ENCODE measurements at places on chromosomes 7 and 10.

DNA sequence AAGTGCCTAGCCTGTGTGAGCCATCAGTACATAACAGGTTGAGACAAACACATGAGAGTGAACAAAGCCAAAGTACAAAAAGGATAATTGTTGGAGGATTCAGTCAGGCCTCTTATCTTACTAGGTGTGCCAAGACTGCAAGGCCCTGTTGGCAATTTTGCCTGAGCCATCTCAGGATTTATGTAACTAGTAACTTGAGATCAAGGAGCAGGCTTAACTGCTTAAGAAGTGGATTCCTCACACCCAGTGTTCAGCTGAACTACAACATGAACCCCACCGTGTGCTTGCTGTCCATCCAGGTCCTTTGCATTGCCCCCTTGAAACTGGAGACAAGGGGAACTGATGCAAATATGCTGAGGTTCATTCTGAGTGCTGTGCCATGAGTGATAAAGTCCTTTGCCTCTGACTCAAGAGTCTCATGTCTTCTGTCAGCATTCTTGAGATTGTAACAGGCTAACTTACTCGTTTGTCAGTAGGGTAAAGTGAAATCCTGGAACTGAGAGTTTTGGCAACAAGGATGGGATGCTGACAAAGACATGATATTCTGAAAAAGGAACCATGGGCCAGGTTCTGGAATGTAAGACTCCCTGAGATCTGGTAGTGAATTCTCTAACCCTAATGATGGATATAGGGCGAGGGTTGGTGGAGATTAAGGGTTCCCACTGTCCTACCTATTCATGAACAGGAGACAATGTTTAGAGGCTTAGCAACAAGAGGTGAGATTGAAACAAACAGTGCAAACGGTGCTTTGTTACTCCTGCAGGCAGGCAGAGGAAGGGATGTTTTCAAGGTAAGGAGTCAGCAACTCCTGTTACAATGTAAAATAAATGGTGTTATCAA, 44.1 kb upstream of the GATAD1 start:
- no peak for DNase-seq

DNA sequence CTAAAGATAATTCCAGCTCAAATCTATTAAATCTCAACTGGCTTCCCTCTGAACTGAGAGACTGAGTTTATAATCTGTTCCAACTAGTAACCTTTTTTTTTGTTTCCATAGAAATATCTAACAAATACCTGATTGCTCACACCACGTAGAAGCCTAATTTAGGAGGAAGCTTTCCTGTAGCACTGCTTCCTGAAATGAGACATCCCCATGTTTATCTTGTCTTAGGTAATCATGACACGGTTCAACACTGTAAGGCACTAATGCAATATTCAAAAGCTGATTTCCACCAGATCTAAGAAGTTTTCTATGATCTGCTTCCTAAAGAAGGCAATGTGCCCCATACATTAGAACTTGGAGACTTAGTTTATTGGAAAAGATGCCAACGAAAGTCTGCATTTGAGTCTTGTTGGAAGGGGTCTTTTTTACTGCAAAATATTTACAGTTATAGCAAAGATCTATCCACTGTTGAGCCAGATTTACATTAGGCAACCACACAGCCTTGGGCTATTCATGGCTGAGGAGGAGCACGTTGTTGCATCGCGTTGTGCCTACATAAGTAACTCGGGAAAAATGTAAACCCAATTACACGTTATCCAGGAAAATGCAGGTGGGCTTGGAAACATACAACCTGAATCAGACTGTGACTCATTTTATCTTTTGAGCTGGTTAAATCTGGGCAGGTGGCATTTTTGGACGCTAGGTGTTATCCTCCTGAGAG, 66.3 kb downstream of the VIPR2 start:
- DNase-seq, result no peak

- no peak for DNase-seq
Measured at GRCh38 chr7:69827558-69827957, 229.3 kb downstream of the AUTS2 start.

DNA sequence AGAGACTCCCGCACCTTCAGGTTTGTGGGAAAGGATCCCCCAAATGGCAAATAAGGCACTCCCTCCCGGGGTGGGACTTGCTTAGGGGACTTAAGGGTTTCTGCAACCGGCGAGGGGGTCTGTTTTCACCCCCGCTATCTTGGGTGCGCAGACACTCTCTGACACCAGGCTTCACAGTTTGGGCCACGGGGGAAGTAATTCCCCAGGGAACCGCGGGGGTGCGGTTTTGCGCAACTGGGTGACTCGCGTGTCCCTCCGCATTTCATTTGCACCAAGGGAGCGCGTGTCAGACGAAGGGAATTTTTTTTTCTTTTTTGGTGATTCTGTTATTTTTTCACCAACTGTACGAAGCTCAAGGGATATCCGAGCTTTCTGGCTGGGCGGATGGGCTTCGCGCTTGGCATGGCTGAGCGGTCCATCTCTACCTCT, 1.7 kb downstream of the GRM8 start:
- DNase-seq, result no peak

GRCh38 chr7:2129323-2130095, 103.2 kb downstream of the MAD1L1 start:
- no peak for DNase-seq

- DNase-seq, result no peak
Measured at GRCh38 chr10:31042670-31043069, 11.0 kb upstream of the ZNF438 start.

DNA sequence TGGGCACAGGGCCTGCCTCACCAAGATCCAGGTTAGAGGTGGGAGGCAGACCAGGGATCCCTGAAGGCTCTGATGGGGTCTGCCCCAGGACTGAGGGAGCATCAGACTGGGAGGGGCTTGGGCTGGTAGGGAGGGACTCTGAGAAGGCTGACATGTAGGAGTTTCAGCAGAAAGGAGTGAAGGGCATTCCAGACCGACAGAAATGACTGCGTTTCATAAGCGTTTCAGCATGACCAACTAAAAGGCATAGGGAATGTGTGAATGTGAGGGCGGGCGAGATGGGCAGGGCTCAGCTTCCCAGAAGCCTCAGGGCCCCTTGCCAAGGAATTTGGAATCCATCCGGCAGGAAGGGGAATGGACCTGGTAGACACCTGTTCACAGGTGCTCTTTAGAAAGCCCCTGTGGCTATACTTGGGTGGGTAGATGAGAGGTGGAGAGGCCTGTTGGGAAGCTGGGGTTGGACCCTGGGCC, 24.9 kb upstream of the SLC29A3 start:
- DNase-seq, result no peak

DNA sequence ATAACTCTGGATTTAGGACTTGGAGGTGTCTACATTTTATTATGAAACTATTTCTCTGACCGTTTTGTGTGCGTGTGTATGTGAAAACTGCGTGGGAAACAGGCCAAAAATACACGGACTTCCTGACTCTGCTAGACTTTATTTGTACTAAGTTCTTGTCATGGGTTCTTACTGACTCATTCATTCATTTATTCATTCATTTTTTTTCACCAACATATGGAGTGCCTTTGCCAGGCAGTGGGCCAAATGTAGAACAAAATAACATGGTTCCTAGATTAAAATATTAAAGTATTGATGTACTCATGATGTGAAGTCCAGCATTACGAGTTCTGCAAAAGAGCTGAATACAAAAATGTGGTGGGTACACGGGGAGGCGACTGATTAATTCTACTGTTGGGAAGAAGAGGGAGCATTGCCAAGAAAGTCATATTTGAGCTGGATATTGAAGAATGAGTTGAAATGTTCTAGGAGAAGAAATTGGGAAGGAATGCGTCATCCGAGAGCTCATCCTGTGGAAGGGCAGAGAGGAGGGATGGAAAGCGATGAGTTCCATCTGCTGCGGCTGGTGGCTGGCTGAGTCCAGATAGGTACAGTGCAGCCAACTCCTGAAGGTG, 24.6 kb downstream of the CACNB2 start:
- DNase-seq, result no peak

DNA sequence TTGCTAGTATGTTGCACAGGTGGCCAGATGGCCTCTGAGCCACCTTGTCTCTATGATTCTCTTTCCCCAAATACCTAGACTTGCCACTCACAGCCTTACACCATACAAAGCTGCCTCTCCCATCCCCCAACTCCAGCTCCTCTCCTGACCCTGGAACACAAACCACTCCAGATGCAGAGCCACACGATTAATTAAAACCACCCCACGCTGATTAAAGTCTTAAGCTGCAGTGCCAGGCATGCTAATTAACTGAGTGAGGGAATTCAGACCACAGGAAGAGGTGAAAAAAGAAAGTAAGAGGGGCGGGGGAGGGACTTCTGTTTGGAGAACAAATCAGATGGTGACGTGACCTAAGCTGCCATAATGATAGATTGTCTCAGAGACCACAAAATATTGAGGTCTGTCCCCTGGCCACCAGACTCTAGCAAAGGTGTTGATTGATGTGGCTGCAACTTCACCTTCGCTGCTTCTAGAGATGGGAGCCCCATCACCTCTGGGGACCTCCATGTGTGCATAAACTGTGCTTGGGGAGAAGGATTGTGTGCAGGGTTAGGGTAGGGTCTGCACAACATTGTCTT, 331.3 kb downstream of the PLXNA4 start:
- no peak for DNase-seq

DNA sequence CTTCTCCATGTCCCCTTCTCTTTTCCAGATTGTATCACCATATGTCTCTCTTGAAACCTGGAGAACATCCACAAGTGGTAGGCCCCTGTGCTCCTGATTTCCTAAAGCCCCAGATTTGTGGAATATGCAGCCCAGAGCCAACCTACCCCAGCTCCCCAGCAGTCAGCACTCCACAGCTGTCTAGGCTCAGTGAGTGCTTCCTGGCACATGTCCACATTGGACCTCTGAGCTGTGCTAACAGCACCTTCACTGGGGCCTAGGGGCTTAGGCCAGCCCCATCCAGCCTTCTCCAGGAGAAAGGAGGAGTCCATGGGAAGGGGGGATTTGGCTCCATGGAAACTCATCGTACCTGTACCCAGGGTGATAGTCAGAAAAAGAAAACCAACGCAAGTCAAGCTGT, 192.7 kb downstream of the FGFR2 start:
- DNase-seq, result no peak

DNA sequence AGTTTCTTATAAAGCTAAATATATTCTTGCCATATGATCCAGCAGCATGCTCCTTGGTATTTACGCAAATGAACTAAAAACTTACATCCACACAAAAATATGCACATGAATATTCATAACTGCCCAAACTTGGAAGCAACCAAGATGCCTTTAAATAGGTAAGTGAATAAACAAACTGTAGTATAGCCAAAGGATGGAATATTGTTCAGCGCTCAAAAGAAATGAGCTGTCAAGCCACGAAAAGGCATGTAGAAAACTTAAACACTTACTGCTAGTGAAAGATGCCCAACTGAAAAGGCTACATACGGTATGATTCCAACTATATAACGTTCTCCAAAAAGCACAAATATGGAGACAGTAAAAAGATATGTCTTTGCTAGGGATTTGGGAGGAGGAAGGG, 12.7 kb downstream of the THSD7A start:
- no peak for DNase-seq

- no peak for DNase-seq
Measured at GRCh38 chr10:13681095-13681494, 94.3 kb downstream of the PRPF18 start.

- DNase-seq, result no peak
Measured at GRCh38 chr10:6788731-6789130, 208.7 kb upstream of the PRKCQ start.

- DNase-seq, result no peak
Measured at GRCh38 chr10:108913300-108913699, 1010.0 kb downstream of the XPNPEP1 start.

GRCh38 chr7:96495751-96496216, 173.9 kb upstream of the SLC25A13 start:
- no peak for DNase-seq

DNA sequence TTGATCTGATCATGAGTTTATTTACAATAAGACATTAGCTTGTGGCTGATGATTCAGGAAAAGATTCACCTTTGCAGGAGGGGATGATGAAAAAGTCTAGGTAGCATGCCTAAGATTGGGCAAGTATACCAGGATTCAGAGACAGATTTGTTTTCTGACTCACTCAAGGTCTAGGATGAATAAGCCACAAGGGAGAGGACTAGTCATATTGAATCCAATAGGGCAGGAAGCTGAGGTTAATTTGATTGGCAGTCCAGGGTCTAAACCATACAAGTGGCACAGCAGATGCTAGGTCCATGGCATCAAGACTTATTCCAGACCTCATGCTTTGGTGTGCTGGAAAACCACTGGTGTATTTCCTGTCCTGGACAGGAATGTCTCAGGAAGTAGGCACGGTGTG, 1133.4 kb downstream of the XPNPEP1 start:
- no peak for DNase-seq

GRCh38 chr7:100726996-100727761, 6.2 kb upstream of the ZAN start:
- DNase-seq, result no peak

DNA sequence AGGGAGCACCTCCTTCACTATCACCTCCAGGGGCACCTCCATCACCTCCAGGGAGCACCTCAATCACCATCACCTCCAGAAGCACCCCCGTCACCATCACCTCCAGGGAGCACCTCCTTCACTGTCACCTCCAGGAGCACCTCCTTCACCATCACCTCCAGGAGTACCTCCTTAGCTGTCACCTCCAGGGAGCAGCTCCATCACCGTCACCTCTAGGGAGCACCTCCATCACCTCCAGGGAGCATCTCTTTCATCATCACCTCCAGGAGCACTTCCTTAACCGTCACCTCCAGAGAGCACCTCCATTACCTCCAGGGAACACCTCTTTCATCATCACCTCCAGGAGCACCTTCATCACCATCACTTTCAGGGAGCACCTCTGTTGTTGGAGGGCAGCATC, 103.0 kb downstream of the DNAJB6 start:
- DNase-seq, result no peak

- DNase-seq, result no peak
Measured at GRCh38 chr7:127619681-127620405, 1.9 kb upstream of the PAX4 start.

DNA sequence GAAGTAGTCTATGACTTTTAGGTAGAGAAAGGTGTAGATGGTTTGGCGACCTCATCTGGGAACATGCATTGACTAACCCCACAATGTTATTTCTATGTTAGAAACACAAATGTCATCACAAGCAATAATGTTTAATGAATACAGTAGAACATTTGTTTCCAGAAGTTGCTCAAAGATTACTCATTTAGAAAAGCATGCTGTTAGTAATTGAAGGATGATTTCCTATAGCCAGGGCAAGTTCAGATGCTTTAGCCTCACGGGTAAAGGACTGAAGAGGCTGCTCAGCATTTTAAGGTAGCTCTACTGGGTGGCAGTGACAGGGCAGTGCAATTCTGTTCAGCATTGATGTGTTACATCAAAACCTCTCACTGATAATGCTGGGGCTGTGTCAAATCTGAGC, 199.3 kb upstream of the FZD1 start:
- no peak for DNase-seq

GRCh38 chr7:92456236-92456635, 9.0 kb downstream of the GATAD1 start:
- DNase-seq, result no peak

GRCh38 chr10:124181656-124182055, 88.3 kb upstream of the CHST15 start:
- DNase-seq, result no peak

DNA sequence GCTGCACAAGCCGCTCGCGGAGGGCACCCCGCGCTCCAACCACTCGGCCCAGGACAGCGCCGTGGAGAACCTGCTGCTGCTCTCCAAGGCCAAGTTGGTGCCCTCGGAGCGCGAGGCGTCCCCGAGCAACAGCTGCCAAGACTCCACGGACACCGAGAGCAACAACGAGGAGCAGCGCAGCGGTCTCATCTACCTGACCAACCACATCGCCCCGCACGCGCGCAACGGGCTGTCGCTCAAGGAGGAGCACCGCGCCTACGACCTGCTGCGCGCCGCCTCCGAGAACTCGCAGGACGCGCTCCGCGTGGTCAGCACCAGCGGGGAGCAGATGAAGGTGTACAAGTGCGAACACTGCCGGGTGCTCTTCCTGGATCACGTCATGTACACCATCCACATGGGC, 50.0 kb downstream of the FIGNL1 start:
- no peak for DNase-seq

Data from activated effector memory CD4-positive, alpha-beta T cell treated with Interleukin-2 at 50 U/mL for 16 hours (primary cell).